Urinary bladder (tissue), 4 donors: ENCODE measurements at places on chromosomes 4 and X. TPM values are rescaled to one million over a fixed set of nuclear protein-coding genes. Genes with fewer than 3 reads are reported as not detected.

RAB33A gene
- 2.4 TPM for polyA plus RNA-seq

DUX4 gene
- polyA plus RNA-seq: not detected

ZNF732 gene
- polyA plus RNA-seq: 0.19 TPM

- no peak for DNase-seq
Measured at GRCh38 chr4:65367306-65367705, 303.0 kb downstream of the EPHA5 start.

GRCh38 chr4:81366779-81367178, 104.9 kb downstream of the RASGEF1B start:
- no peak for DNase-seq

- peak; percentile 5 for DNase-seq
Measured at GRCh38 chr4:125703443-125703842, 388.7 kb downstream of the FAT4 start.

- no peak for DNase-seq
Measured at GRCh38 chr4:13912436-13912925, 285.0 kb upstream of the BOD1L1 start.

DNA sequence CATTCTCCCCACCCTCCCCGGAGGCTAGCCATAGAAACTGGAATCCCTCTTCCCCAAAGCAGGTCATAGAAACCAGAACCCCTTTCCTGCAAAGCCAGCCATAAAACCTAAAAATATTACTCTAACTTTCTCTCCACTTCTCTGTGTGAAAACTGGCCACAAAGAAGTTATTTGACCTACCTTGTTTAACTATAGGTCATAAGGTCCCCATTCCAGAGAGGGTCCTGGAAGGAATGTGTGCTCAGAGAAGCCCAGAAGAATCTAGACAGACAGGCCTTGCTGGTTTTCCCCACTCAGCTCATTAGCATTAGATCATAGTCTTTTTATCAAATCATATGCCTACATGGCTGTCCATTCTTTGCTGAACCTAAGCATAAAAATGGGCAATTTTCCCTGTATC, 52.8 kb upstream of the TEX13A start:
- DNase-seq: no peak

- DNase-seq: peak; percentile 74
Measured at GRCh38 chr4:172962564-172963353, 205.9 kb upstream of the GALNT7 start.

GRCh38 chr4:62194342-62194741, 994.2 kb downstream of the ADGRL3 start:
- DNase-seq: no peak
